ENCODE measurements at places on chromosomes 12 and 14.

DNA sequence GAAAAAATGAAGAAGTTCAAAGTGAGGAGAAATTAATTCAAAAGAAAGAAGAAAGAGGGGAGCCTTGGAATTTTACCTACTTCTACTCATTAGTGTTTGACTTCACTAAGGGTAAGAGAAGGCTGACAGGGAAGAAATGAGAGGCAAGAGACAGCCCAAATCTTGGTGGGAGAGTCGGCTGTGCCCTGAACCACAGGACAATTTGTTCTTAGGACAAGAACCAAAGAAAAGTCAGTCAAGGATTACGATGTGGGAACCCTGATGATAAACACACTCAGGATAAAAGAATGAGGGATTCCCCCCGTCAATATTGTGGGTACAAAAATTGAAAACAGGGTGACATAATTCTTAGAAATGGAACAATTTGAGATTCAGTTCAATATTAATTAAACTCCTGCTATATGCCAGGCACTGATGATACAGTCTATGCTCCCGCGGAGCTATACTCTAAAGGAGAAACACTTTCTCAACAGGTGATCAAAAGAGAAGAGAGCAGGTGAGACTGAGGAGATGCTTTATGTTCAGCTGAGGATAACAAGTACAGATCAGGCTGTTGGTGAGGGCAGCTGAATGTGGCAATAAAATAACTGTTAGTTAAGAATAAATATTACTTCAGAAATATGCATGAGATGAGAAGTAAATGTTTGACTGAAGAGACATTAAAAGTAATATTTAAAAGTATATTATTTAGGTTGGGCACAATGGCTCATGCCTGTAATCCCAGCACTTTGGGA, 175.4 kb downstream of the SLC25A21 start:
- no peak for DNase-seq

GRCh38 chr12:88958946-88959345, 378.7 kb upstream of the KITLG start:
- DNase-seq: no peak

GRCh38 chr12:4274396-4275015, 944 bp downstream of the CCND2 start:
- peak; percentile 36 for DNase-seq

DNA sequence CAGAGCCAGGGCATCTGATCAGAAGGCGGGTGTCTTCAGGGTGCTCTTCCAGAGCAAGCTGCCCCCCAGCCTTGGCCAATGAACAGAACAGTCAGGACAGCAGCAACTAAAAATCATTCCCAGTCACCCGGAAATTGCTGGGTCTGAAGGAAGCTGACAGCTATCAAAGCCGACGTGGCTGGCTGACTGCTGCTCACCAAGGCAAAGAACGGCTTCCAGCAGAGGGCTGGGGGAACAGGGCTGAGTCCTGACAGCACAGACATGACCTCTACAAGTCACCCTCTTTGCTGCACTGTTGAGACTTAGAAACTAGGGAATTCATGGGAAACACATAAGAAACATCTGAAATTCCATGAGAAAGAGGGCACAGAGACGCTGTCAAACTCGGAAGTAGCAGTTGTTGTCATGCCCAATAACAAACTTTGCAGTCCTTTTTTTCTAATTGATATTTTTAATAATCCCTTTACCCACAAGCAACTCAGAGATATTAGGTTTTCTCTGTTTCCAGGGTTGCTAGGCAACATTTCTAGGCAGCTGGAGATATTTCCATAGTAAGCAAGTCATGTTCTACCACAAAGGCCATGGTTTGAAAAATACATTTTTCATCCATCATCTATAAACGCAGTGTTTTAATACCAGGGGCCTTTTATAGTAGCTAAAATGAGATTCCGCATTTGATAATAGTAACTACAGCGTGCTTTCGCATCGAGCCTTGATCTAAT, 365.2 kb downstream of the SEC23A start:
- no peak for DNase-seq

DNA sequence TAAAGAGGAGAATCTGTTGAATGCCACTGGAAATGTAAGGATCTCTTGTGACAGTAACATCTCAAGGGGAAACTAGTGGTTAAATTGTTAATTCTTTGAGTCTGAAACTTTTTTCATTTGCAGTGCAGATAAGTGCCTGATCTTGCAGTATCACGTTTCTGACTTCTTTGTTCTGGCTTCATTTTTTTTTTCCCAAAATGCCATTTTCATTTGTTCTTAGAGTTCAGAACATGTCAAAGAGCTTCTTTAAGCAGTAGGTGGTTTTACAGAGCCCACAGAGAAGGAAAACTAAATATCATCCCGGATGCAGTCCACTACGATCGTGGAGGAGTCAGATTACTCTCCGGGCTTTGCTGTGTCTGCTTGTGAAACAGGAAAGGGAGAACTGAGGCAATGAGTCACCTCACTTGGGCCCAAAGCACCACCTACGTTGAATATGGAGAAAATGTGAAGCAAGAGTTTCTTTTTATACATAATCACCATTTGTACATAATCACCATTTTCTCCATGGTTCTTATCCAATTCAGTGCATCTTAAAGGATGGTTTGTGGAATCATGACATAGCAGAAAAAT, 43.9 kb downstream of the HMGA2 start:
- no peak for DNase-seq
